Coronary artery (tissue), 2 donors: ENCODE measurements at places on chromosomes 2 and 18.

DNA sequence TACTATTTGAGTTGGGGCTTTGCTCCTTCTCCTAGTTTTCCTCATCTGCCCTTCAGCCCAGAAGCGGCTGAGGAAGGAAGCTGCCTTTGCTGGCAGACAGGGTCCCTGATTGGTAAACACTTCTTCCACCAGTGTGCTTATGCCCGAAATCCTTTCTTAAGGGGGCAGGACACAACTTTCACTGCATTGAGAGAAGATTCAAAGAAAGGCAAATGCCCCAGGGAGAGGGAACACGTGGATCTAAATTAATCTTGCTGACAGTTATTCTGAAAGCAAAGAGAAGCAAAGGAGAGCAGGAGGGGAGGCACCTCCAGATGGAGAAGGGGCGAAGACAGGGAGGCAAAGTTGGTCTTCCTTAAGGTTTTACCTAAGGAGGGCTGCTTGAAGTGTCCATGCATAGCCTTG, 92.1 kb upstream of the EFEMP1 start:
- DNase-seq, result no peak

DNA sequence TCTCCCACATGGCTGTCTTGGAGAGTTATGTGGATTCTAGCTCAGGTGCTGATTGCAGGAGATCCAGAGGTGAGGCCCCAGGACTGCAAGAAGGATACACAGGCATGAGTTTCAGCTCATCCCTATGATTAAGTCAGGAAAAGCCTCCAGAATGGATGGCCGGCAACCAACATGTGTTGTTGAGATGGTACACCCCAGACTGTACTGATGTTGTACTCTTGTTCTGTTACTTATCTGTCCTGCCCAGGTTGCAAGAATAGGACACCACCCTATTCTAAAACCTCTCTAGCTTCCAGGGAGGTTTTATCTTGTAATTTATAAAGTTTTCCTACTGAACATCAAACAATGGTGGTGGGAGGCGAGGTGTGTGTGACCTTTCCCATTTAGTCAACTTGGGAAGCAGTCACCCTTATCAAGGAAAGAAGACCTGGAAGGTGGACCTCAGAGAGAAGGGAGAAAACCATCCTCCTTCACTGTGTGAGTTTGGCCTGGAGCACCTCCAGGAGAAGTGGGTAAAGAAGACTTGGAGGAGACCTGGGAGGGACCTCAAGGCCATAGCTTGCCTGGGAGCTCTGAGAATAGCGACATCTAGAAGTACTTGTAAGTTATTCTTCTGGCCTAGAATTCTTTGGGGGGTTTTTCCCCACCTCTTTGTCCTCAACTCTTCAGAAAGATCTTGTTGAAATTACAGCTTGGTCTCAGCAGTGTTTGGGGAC, 8.6 kb downstream of the FAM124B start:
- DNase-seq, result no peak

DNA sequence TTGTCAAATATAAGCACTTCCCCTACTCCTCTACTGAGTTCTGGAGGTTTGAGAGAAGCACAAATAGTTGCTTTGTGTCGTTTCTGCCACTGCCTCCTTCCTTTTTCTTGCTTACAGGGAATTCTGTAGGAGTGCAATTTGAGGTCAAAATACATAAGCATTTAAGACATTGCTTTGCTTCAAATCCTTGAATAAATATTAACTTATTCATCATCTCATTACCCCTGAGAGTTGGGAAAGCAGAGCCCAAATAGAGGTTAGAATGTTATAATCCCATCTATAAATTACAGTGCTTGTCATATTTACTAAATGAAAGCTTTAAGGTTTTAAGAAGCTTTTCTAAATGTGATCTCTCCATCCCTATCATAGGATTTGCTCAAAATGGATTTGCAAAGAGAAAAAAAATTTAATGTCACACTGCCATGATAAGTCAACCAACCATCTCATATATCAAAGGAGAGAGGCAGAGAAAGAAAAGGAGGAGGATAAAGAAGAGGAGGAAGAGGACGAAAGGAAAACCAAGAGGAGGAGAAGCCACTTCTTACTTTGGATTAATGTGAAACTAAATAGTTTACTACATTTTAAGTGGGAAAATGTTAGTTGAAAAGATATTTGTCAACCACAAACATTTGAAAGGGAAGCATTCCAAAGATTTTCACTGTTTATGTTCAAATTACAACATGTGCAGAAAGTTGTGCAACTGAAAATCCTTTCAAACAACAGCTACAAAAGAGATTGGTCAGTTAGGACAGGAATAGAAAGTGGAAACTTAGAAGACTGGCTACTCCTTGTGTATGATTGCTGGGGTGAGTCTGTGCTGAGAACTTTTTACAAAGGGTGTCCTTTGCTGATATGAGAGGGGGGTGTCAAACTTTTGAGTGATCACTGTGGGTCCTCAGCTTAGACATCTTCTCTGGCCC, 277.3 kb upstream of the FN1 start:
- DNase-seq, result no peak

DNA sequence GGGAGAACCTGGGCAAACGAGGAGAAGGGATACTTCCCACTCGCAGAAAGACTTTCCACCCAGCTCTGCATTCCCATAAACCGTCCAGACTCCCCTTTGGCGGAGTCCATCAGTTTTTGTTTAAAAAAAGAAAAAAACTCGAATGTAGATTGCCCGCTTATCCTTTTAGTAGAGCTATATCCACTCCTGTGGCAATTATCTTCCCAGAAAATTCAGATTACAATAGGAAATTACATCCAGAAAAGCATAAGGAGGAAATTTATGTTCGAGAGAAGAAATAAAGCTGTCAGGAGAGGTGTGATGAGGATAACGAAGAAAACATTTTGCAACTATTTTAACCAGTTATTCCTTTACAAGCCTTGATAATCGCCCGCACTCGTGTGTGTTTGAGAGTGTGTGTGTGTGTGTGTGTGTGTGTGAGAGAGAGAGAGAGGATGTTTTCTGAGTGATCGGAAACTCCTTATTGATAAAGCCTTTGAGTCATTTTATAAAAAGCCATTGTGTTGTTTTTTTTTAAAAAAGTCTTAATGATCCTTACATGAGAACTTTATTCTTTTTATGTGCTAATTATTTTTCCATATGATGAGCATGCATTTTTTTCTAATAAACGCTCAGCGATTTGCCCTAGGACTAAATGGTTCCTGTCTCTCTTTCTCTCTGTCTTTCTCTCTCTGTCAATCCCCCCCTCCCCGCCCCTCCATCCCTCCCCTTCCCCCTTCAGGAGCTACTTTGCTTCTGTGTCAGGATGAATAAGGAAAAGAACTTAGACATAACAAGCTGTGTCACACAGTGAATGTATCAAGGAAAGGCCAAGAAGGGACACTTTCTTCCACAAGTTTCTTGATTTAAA, 1.1 kb upstream of the PPP3R1 start:
- no peak for DNase-seq

DNA sequence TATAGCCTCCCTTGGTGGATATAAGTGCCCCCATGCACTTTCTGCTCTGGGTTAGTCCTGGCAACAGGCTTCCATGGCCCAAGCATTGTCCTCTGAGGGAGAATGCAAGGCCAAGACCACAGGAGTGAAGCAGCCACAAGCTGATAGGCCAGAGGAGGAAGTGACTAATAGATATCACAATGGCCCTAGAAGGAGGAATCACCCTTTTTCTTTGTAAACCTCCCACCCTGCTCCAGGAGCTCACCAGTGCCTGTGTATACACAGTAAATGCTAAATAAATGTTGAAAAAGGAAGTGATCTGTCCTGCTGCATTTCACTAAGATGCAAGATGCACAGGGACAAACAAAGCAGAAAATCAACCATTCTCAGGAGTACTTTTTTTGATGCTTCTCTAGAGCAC, 49.7 kb upstream of the ABCA12 start:
- no peak for DNase-seq

- no peak for DNase-seq
These were observed 20.0 kb upstream of the LANCL1 start for GRCh38 chr2:210496512-210496911.

GRCh38 chr2:109207176-109207575, 78.2 kb downstream of the SH3RF3 start:
- no peak for DNase-seq

- no peak for DNase-seq
These were observed 36.4 kb downstream of the PKDCC start for GRCh38 chr2:42084231-42084671.

DNA sequence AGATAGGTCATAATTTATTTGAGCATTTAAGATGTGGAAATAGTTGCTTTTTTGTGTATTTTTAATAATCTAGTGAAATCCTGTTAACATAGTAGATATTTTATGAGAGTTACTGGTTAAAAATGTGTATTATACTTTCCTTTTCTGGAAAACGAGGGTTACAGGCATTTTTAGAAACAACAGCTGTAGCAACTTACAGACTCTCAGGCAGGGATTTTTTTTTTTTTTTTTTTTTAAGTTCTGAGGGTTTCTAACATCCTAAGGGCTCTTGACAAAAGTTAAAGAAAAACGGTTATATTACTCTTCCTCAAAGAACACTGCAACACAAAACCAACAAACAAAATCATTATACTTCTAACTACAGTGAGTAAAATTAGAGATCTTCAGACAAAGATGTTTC, 205.9 kb downstream of the ACKR3 start:
- DNase-seq, result no peak

DNA sequence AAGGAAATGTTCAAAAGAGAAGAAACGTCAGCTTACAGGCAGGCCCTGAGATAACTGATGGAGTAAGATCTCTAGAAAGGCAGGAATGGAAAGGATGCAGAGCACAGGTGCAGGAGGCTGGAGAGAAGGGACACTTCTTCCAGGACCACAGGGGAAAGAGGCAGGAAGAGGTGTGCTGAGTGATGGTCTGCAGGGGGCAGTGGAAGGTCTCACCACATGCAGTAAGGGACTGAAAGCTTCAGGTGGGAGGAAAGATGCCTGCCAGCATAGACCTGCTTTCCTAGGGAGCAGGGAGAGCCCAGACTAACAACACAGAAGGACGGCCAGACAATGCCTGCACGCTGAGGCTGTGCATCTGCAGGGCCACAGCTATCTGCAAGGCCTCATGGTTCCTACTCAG, 156.8 kb downstream of the L3MBTL4 start:
- DNase-seq, result no peak

DNA sequence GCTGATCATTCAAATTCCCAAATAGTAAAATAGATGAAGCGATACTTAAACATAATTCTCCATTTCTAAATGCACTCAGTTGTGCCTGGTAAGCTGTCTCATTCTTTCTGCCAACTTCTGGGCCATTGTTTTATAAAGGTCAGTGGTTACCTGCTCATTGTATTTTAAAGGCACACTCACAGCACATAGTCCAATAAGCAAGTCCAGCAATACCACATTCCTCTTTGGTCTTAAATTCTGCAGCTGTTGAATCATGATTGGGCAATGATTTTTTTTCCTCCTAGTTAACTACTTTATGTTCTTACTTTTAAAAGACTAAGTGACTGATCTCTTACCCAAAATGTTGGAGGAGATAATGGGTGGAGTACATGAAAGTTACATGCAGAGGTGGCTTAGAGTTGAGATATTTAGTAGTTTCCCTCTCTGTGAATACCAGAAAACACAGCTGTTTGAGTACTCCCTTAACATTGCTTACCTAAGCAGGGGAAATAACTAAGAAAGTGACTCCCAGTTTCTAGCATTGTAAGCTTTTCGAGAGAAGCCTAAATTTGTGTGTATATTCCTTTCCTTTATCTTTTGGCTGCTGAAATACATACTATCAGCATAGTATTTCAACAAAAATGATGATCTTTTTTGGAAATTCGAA, 220.7 kb downstream of the CAMKMT start:
- no peak for DNase-seq

DNA sequence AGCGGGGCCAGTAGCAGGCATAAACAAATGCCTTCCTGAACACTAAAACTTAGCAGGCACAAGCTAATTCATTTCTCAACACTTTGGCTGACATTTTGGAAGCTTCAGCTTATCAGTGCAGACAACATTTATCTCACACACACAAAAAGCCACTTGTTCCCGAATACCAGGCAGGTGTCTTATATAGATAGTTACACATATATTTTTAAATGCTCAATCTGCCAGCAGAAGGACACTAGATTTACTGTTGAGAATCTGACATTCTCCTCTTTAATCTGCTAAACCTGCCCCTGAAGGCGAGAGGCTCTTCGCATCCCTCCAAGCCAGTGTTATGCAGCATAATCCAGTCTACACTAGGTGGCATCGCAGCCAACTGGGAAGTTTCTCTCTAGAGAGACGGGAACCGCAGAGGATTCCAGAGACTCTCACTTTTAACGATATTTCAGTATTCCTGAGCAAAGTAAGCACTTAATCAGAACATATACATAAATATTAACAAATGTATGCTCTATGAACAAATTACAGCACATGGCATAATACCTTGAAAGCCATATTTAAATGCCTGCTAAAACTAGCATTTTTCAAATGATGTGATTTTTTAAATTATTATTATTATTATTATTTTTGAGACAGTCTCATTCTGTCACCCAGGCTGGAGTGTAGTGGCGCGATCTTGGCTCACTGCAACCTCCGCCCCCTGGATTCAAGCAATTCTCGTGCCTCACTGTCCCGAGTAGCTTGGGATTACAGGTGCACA, 90.2 kb upstream of the SCG2 start:
- DNase-seq, result no peak
